ENCODE measurements at places on chromosomes 3 and 15. TPM values are rescaled to one million over a fixed set of nuclear protein-coding genes. Genes with fewer than 3 reads are reported as not detected.

DNA sequence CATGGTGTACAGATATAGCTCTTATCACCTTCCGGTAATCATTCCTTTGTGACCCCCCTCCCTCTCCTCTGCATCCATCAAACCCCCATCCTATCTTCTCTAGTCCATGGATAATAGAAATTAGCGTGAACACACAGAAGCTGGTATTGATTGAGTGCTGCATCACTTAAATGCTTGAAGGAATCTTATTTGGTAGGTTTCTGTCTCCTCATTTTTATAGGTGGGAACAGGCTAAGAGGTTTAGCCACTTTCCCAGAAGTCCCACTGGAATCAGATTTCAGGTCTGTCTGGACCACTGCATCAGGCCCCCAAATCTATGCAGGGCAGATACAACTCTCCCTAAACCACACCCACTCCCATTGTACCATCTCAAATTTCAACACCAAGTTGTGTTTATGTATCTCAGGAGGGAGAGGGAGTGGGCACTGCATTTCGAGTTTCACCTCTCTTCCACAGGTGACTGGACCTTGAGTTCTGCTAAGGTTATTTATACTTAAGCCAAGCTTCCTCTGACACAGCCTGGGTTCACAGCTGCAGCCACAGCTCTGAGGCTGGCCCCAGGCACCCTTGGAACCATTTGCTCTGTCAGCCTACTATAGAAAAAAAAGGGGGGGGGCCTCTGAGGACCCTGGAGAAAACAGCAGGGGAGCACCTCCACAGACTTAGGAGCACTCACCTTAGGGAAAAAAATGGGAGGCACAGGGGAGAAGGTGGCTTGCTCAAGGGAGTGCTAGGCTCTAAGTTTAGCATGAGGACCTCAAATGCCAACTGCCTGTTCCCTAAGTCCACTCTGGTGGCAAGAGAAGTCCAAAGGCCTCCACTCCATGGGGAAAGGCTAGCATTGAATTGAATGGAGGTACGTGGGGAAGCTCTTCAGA is 2.1 kb upstream of the NMB start:
- H3K27ac ChIP-seq: peak overlapping the region; percentile 57
- no peaks in the 10 kb centered on the region for H3K27me3 ChIP-seq
- no peak overlapping the region for H3K4me3 ChIP-seq

- H3K4me3 ChIP-seq: no peak overlapping the region
- no peaks in the 10 kb centered on the region for H3K36me3 ChIP-seq
- no peaks in the 10 kb centered on the region for H3K27me3 ChIP-seq
- H3K4me1 ChIP-seq: peaks cover 6% of the 10 kb centered on the region
These were observed 43.0 kb upstream of the HEG1 start for GRCh38 chr3:125098611-125099291.

DNA sequence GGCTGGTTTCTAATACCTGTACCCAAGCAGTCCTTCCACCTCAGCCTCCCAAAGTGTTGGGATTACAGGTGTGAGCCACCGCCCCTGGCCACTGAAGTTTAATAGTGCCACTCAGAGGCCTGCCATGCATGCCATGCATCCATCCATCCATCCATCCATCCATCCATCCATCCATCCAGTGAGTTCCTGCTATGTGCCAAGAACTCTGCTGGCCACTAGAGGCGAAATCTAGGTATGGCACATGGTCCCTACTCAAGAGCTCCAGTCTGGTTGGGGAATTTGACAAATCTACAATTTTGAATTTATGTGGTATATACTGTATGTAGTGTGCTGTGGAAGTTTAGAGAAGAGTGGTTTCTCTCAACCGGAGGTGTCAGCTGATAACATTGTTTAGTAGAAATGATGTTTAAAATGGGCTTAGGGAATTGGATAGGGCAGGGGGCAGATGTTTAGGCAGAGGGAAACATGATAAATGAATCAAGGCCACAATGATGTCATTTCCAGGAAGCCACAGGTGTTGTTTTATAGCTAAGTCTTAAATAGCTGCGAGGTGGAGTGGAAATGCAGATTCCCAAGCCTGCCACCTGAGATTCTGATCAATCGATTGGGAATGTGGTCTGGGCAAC is 384.4 kb upstream of the C2CD4B start:
- H3K27me3 ChIP-seq: no peaks in the 10 kb centered on the region
- H3K27ac ChIP-seq: no peak overlapping the region
- DNase-seq: peak; percentile 59
- no peaks in the 10 kb centered on the region for H3K36me3 ChIP-seq
- peaks cover 13% of the 10 kb centered on the region for H3K4me1 ChIP-seq

DNA sequence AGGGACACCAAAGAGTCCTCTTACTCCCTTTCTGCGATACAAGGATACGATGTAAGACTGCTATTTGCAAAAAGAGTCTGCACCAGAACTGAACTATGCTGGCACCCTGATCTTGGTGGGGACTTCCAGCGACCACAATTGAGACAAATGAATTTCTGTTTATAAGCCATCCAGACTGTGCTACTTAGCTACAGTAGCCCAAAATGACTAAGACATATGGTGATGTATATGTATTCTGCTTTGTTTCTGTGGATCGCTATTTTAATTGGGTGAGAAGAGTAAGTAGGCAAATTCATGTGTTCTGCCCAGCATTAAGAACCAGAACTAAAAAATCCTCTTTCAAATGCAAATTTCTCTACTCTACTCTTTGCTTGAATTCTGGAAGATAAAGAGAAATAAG is 720.9 kb downstream of the DIPK2A start:
- no peaks in the 10 kb centered on the region for H3K36me3 ChIP-seq
- H3K27ac ChIP-seq: no peak overlapping the region
- no peak overlapping the region for H3K4me3 ChIP-seq
- no peaks in the 10 kb centered on the region for H3K4me1 ChIP-seq
- DNase-seq: no peak
- H3K27me3 ChIP-seq: no peaks in the 10 kb centered on the region

DNA sequence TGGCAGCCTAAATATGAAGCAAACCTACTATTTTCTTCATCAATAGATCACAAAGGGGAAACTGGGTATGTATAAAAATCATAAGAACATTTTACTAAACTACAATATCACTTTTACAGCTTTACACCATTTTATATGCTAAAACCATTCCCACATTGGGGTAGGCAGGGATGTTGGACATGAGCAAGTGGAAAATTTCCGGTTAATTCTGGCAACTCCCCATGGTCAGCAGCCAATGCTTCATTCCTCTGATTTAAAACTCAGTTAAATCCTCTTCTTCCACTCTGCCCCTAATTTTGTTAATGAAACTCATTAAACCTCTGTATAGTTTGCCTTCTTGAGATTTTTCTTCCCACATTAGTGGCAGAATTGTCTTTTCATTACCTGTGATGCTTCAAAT is 552.5 kb upstream of the NECTIN3 start:
- no peaks in the 10 kb centered on the region for H3K27me3 ChIP-seq
- no peak overlapping the region for H3K27ac ChIP-seq
- H3K4me1 ChIP-seq: peaks cover 21% of the 10 kb centered on the region
- no peak overlapping the region for H3K4me3 ChIP-seq
- H3K36me3 ChIP-seq: peaks cover 7% of the 10 kb centered on the region
- no peak for DNase-seq

FBXO40 gene
- total RNA-seq: not detected

GRCh38 chr3:18208091-18208490 is 217.0 kb downstream of the SATB1 start:
- H3K36me3 ChIP-seq: no peaks in the 10 kb centered on the region
- DNase-seq: no peak
- H3K27me3 ChIP-seq: no peaks in the 10 kb centered on the region
- no peak overlapping the region for H3K4me3 ChIP-seq

- H3K4me1 ChIP-seq: peaks cover 28% of the 10 kb centered on the region
- no peaks in the 10 kb centered on the region for H3K36me3 ChIP-seq
- DNase-seq: peak; percentile 31
- H3K27ac ChIP-seq: peak overlapping the region; percentile 11
- H3K27me3 ChIP-seq: no peaks in the 10 kb centered on the region
- peak overlapping the region; percentile 24 for H3K4me3 ChIP-seq
These were observed 184.0 kb downstream of the MAGI1 start for GRCh38 chr3:65854606-65855304.

- no peak overlapping the region for H3K27ac ChIP-seq
- peaks cover 11% of the 10 kb centered on the region for H3K27me3 ChIP-seq
- no peak overlapping the region for H3K4me3 ChIP-seq
- H3K36me3 ChIP-seq: no peaks in the 10 kb centered on the region
- no peak for DNase-seq
These were observed 1.9 kb downstream of the SLC28A1 start for GRCh38 chr15:84886211-84886983.

DNA sequence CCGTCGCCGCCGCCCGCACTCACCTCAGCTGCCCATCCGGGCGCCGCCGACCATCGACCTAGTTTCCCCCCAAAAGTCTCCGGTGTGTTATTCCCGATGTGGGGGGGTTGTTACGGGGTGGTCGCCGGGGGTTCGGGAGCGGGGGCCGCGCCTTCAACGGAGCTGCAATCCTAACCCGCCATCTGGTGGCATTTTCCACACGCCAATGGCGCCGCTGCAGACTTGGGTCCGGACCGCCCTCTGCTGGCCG is at the start of gene STAG1:
TSS of gene STAG1 (minus strand) at position 207 of the 250 bp plus-strand sequence. CDS start 121,480 bp downstream, outside the sequence.
- peaks cover 17% of the 10 kb centered on the region for H3K4me1 ChIP-seq
- H3K4me3 ChIP-seq: peak within 1 kb of the TSS; percentile 79
- no peaks in the 10 kb centered on the region for H3K27me3 ChIP-seq
- H3K27ac ChIP-seq: peak within 1 kb of the TSS; percentile 97
- peaks cover 5% of the 10 kb centered on the region for H3K36me3 ChIP-seq

DNA sequence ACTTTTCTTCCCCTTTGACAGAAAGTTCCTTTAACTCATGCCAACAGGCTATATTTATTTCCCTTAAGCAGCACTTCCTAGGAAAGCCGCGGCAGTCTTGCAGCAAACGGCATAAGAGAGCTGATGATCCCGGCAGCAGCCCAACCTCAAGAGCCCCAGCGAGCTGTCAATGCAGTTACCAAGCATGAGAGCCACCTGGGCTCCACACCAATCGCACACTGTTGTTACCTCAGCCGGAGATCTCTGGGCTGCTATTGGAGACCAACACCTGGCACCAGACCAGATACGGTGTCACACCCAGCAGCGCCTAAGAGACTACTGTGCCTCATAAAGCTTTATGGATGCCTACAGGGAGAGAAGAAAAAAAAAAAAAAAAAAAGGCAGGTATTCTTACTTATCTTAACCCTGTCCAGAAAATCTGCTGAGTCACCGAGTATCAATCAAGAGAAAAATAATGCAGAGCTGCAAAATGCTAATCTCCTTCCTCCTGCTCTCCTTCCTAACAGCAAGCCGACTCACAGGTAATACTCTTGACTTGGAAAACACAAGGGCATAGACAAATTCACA is 11.7 kb downstream of the ABCC5 start:
- H3K4me3 ChIP-seq: peak overlapping the region; percentile 50
- H3K27ac ChIP-seq: peak overlapping the region; percentile 37
- H3K27me3 ChIP-seq: no peaks in the 10 kb centered on the region
- peaks cover 12% of the 10 kb centered on the region for H3K36me3 ChIP-seq
- peaks cover 12% of the 10 kb centered on the region for H3K4me1 ChIP-seq
- DNase-seq: peak; percentile 86

GRCh38 chr3:27138562-27138961 is 230.6 kb downstream of the NEK10 start:
- no peak for DNase-seq
- H3K4me3 ChIP-seq: no peak overlapping the region
- no peak overlapping the region for H3K27ac ChIP-seq
- H3K36me3 ChIP-seq: no peaks in the 10 kb centered on the region

GRCh38 chr3:53820756-53821580 is 25.3 kb downstream of the CHDH start:
- peaks cover 6% of the 10 kb centered on the region for H3K4me1 ChIP-seq
- H3K27ac ChIP-seq: no peak overlapping the region
- no peak overlapping the region for H3K4me3 ChIP-seq

DNA sequence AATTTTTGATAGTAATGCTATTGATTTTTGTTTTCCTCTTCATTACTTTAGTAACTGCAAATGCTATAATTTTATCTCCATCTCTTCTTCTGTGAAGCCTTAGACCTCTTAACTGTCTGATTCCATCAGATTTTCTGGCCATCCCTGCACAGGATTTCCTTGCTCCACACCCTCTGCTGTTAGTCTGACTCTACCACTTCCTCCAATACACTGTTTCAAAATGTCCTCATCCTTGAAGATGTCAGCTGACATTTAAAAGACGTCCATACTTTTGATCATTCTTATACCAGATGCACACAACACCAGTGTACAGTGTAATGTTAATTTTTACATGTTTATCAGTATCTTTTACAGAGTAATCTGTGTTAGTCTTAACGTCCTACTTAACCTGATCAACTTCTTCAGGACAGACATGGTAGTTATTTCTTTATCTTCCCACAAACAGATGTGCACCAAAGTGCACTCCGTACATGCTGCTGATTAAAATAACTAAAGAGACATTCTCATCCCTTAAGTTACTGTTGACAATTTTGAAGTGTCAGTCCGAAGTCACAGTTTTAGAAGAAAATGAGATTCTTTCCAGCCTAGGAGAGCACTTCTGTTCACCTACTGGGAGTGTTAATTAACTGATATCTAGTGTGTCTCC is 102.4 kb upstream of the RASGRP1 start:
- H3K27ac ChIP-seq: no peak overlapping the region
- DNase-seq: no peak
- H3K27me3 ChIP-seq: peaks cover 40% of the 10 kb centered on the region
- H3K36me3 ChIP-seq: no peaks in the 10 kb centered on the region

GRCh38 chr3:54353546-54353945 is 231.2 kb downstream of the CACNA2D3 start:
- peaks cover 26% of the 10 kb centered on the region for H3K4me1 ChIP-seq
- H3K4me3 ChIP-seq: no peak overlapping the region
- H3K36me3 ChIP-seq: no peaks in the 10 kb centered on the region
- H3K27me3 ChIP-seq: no peaks in the 10 kb centered on the region
- H3K27ac ChIP-seq: no peak overlapping the region

- H3K4me1 ChIP-seq: peaks cover 9% of the 10 kb centered on the region
- H3K36me3 ChIP-seq: peaks cover 4% of the 10 kb centered on the region
These were observed 297.3 kb upstream of the ADAMTS9 start for GRCh38 chr3:64985072-64985471.

DNA sequence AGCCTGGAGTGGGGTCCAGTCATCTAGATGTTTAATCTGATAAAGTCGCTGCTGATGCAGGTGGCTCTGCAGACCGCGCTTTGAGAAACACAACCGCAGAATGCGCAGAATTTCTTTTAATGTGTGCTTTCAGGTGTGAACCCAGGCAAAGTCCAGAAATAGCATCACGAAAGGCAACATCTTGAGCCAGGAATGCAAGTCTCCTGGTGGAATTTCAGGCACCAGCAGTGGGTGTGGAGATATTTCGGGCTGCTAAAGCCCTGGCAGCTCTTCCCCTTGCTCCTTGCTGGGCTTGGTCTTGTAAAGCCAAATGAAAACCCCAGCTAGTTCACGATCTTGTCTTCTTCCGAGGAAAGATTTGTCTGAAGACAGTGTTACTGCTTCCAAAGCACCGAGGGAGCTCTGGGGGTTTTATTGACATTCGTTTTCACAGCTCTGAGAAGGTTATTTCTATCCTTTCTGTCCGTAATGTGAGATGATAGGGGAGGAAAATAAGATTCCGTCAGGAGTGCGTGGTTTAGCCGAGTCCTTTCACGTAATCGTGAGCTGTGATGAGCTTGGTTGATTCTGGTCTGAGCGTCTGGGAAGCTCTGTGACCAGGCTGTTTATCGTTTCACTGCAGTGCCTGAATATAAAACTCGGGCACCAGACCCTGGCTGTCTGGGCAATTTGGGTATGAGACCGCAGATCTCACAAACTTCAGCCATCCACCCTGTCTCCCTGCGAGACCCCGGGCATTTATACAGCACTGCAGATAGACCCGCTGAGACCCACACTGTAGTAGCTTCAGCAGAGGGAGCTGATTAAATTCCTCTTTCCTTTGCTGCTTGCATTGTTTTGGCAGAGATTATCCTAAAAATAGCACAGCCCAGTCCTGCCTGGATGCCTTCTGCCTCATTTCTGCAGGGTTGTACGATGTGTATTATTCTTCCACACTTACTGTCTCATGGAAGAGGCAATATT is 67.0 kb upstream of the SLC25A26 start:
- no peaks in the 10 kb centered on the region for H3K4me1 ChIP-seq
- no peak overlapping the region for H3K27ac ChIP-seq
- H3K4me3 ChIP-seq: no peak overlapping the region
- H3K27me3 ChIP-seq: peaks cover 12% of the 10 kb centered on the region
- no peak for DNase-seq

APBA2 gene
- total RNA-seq: not detected

STT3B gene
- 133 TPM for total RNA-seq
